ENCODE measurements at places on chromosomes 4 and X.

- no peak for DNase-seq
These were observed 33.7 kb downstream of the CD38 start for GRCh38 chr4:15811703-15812337.

DNA sequence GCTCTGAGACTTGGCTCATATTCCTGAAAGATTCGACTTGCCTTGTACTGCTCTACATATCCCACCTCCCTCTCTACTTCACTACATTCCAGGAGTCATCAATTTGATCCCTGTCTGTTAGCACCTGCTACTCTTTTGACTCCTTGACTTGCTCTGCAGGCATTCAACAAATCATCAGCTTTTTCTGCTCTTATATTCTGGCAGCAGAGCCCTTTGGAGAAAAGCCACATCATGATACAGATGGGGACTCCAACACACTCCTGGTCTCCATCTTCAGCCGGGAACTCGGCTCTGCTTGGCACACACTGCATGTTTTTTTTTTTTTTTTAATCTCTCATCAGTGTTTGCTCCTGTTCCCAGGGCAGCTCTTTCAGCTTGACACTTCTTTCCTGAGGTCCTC, 293.2 kb upstream of the LCORL start:
- no peak for DNase-seq

GRCh38 chr4:7198440-7199128, 6.2 kb downstream of the SORCS2 start:
- no peak for DNase-seq

DNA sequence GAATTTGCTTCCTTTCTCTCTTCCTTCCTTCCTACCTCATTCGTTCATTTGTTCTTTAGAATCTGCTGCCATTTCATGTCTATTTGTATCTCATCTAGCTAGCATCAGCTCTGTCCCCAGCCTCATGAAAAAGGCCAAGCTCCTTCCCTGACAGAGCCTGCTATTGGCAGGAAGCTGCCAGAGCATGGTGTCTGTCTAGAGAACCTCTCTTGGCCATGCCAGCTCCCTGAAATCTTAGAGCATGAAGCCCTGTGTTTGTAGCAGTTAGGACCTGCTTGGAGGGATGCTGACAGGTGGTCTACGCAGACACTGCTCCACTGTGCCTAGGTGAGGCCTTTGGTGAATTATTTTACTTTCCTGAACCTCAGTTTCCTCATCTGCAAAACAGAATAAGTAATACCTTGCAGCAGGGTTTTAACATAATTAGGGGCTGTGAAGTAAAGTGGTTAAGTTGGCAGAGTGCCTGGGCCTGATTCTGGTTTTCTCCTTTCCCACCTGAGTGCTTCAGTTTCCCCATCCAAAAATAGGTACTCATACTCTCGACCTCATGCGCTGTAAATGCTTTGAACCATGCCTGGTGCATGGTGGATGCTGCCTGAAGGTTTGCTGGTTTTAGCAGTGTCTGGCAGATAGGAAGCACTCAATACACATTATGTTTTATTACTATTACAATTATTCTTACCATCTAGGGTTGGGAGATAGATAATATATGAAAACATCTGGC, 4.7 kb downstream of the PTTG2 start:
- no peak for DNase-seq

GRCh38 chr4:41814565-41814964, 66.0 kb upstream of the PHOX2B start:
- peak; percentile 7 for DNase-seq

GRCh38 chr4:134345244-134345643, 143.7 kb upstream of the PABPC4L start:
- no peak for DNase-seq

GRCh38 chr4:53421791-53422190, 44.4 kb downstream of the FIP1L1 start:
- no peak for DNase-seq

GRCh38 chrX:153781428-153782047, 697 bp downstream of the SRPK3 start:
- DNase-seq = no peak

- no peak for DNase-seq
These were observed 1.6 kb downstream of the SHISA3 start for GRCh38 chr4:42398871-42399331.

GRCh38 chr4:80097400-80098177, 24.6 kb upstream of the ANTXR2 start:
- peak; percentile 79 for DNase-seq

- no peak for DNase-seq
These were observed 1.2 kb downstream of the SLC39A8 start for GRCh38 chr4:102343964-102344519.

DNA sequence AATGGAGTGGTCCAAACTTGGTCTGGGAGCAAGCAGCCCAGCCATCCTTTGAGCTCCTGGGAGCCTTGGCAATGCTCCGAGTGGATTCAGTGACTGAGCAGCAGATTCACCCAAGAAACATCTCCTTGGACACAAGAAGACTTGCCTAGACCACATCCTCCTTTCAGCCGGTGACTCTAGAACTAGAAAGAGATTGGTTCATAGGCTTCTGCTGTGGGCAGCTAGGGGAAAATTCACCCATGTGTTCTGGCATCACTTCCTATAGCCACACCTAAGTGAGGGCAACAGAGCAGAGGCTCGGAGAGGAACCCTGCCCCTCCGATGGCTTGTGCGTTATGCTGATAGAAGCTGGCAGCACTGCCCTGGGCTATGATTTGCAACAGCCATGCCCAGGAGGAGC, 16.0 kb downstream of the ZNF275 start:
- no peak for DNase-seq

GRCh38 chr4:17492058-17492741, 19.7 kb downstream of the QDPR start:
- no peak for DNase-seq

- DNase-seq = peak; percentile 87
These were observed 3.5 kb upstream of the SLIT2 start for GRCh38 chr4:20248155-20248558.

- DNase-seq = no peak
These were observed 64.4 kb downstream of the RPS6KA6 start for GRCh38 chrX:84123585-84123984.

DNA sequence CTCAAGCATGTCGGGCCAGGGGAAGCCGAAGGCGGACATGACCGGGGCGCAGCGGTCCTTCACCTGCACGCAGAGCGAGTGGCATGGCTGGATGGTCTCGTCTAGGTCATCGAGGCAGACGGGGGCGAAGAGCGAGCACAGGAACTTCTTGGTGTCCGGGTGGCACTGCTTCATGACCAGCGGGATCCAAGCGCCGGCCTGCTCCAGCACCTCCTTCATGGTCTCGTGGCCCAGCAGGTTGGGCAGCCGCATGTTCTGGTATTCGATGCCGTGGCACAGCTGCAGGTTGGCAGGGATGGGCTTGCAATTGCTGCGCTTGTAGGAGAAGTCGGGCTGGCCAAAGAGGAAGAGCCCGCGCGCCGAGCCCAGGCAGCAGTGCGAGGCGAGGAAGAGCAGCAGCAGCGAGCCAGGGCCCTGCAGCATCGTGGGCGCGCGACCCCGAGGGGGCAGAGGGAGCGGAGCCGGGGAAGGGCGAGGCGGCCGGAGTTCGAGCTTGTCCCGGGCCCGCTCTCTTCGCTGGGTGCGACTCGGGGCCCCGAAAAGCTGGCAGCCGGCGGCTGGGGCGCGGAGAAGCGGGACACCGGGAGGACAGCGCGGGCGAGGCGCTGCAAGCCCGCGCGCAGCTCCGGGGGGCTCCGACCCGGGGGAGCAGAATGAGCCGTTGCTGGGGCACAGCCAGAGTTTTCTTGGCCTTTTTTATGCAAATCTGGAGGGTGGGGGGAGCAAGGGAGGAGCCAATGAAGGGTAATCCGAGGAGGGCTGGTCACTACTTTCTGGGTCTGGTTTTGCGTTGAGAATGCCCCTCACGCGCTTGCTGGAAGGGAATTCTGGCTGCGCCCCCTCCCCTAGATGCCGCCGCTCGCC, at the start of gene SFRP2:
TSS of gene SFRP2 (minus strand) at position 671 of the 864 bp plus-strand sequence. CDS start at position 423, 248 bp downstream.
- no peak for DNase-seq

DNA sequence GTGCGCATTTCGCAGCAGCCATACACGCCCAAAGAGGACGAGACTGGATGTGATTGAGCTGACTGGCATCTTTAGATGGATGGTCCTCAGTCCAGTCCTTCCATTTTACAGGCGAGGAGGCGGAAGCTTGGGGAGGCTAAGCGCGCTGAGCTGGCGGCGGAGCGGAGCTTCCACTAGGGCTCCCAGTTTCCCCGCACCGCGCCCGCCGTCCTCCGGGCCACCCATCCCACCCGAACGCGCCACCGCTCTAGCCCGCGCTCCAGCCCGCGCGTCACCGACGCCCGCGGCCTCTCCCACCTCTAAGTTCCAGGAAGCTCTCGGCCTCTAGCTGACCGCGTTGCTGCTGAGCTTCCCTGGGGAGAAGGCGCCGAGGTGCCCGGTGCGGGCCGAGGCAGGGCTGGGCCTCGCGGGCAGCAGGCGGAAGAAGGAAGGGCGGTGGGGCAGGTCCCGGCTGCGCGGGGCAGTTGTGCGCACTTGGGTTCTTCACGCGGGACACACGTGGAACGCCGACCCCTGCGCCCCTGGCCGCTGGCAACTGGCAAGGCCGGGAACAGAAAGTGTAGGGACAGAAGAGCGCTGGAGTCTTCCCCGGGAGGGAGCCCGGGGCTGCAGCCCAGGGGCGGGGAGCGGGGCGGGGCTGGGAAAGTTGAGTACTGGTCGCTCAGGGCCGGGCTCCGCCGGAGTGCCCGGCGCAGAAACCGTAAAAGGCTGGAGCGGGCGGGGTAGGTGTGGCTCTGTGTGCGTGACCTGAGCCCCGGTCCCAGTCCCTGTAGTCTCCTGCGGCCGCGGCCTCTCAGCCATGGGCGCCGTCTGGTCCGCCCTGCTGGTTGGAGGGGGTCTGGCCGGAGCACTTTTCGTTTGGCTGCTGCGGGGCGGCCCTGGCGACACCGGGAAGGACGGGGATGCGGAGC, at the start of gene STBD1:
TSS of gene STBD1 (plus strand) at position 763 of the 911 bp plus-strand sequence. CDS start at position 800, 37 bp downstream.
- DNase-seq = peak; percentile 80

DNA sequence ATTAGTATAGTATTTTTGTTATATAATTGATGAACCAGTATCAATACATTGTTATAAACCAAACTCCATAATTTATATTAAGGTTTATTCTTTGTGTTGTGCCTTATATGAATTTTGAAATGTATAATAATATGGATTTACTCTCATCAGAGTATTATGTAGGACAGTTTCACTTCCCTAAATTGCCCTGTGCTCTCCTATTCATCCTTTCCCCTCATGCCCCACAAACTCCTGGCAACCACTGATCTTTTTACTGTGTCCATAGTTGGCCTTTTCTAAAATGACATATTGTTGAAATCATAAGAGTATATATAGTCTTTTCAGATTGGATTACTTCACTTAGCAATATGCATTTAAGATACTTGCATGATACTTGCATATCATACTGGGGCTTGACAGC, 958.1 kb upstream of the GRID2 start:
- DNase-seq = no peak

- peak; percentile 78 for DNase-seq
These were observed at the start of gene CYP4V2 for GRCh38 chr4:186191200-186192065. Gene CYP4V2 (plus strand): TSS chr4:186191567. CDS start chr4:186191824, 257 bp downstream.

DNA sequence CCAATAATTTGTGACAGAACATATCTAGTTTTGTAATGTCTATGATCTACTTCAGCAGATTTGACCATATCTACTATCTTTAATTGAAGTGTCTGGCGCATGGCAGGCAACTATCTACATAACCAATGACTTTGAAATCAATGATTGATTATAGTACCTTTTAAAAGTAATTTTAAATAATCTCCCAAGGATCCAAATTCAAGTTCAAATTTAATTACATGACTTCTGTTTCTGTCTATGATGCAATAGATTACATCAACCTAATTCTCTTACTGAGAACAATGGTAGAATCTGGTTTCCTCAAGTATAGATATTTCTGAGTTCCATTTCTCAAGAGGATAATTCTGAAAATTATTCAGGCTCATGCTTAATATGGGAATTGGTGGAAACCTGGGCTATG, 177.4 kb upstream of the IL15 start:
- DNase-seq = no peak

GRCh38 chrX:41144873-41145272, 59.6 kb downstream of the USP9X start:
- DNase-seq = no peak

- DNase-seq = no peak
These were observed 161.7 kb upstream of the RPL34 start for GRCh38 chr4:108458681-108459080.

DNA sequence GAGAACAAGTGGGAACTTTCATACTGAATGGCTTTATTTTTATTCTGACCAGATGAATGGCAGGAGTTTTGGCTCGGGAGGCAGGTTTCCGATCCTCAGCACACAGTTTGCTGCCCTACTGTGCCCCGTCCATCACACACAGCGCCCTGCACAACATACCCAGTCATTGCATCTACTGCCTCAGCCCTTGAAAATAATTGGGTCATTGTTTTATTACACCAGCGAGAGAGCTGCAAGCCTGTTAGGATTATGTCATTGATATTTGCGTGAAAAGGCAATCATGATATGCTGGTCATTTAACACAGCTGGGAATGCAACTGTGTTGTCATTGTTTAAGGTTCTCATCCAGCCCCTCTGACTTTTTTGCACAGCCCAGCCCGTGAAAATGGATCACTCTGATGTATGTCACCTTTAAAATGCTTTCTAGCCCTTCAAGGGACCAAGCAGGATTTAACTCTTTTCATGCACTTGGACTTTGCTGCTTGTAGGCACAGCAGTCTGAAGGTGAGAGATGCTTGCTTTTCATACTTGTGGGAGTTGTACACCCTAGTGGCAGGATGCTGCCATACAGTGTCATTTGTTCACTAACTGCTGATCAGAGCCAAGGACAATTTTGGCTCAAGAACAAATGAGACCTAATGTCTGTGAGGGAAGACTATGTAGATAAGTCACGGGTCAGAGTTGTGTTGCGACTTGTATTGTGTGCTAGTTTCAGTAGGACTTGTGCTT, 62.3 kb downstream of the RTL9 start:
- DNase-seq = no peak

- DNase-seq = no peak
These were observed 115.2 kb downstream of the SORCS2 start for GRCh38 chr4:7307394-7308099.

DNA sequence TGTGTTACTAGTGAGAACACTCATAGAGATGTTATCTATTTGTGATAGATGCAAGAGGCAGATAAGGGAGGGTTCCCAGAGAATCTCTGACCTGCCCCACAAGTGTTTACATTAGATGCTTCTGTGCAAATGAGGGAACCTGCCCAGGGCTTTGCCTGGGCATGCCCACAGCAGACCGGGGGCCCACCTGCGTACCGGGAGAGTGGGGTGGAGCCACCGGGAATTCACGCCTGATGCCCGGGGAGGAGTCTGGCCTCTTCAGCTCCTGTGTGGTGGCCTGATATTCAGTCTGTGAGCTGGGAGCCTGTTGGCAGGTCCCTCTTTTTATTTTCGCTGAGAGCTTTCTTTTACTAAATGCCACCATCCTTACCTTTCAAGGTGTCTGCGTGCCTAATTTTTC, 155.7 kb downstream of the SNCA start:
- DNase-seq = no peak

- no peak for DNase-seq
These were observed 81.8 kb upstream of the KIT start for GRCh38 chr4:54575919-54576318.

GRCh38 chr4:24544208-24544988, 40.0 kb downstream of the DHX15 start:
- no peak for DNase-seq

DNA sequence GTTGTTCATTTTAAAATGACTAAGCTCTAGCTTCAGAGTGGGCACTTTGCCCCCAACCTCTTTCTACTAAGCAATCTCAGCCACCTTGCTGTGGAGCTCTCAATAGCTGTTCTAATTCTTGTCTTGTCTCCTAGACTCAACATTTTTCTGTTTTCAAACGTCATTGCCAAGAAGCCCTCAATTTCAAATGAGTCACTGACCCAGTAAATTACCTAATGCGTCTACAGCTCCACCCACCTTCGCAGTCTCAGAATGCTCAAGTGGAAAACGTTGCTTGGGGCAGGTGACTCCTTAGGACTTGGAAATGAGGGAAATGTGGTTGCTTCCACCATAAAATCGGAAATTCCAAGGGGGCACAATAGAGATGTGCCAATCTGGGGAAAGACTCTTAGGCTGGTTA, 59.0 kb downstream of the ING2 start:
- no peak for DNase-seq
